ENCODE measurements at places on chromosomes 4 and X. TPM values are rescaled to one million over a fixed set of nuclear protein-coding genes. Genes with fewer than 3 reads are reported as not detected.

The SMIM43 gene
- 0.90 TPM for polyA plus RNA-seq

The TRPC5OS gene
- polyA plus RNA-seq = not detected

The ASMTL gene
- polyA plus RNA-seq = 22.3 TPM

The ADH6 gene
- not detected for polyA plus RNA-seq

The RIBC1 gene
- polyA plus RNA-seq = 0.43 TPM

The CT45A10 gene
- polyA plus RNA-seq = not detected

The TMEM271 gene
- polyA plus RNA-seq = not detected

The CD40LG gene
- polyA plus RNA-seq = 0.24 TPM

The SPIN4 gene
- 0.73 TPM for polyA plus RNA-seq

The TXK gene
- not detected for polyA plus RNA-seq

The USP17L17 gene
- not detected for polyA plus RNA-seq

The GPRASP1 gene
- polyA plus RNA-seq = 1.6 TPM

The LRAT gene
- polyA plus RNA-seq = 0.37 TPM

The USP9X gene
- 11.4 TPM for polyA plus RNA-seq

The PNCK gene
- polyA plus RNA-seq = 0.64 TPM

The BDH2 gene
- 19.8 TPM for polyA plus RNA-seq

The KLHL4 gene
- 1.9 TPM for polyA plus RNA-seq

The CDS1 gene
- 0.71 TPM for polyA plus RNA-seq

The TNMD gene
- 0.26 TPM for polyA plus RNA-seq

The ADGRL3 gene
- 0.10 TPM for polyA plus RNA-seq

The ANKRD17 gene
- 10.0 TPM for polyA plus RNA-seq

The CSAG1 gene
- not detected for polyA plus RNA-seq

The NLGN3 gene
- polyA plus RNA-seq = 0.49 TPM

The LONRF3 gene
- 2.3 TPM for polyA plus RNA-seq

The C1QTNF7 gene
- 4.5 TPM for polyA plus RNA-seq

The REPS2 gene
- polyA plus RNA-seq = 15.1 TPM

The PHOX2B gene
- polyA plus RNA-seq = not detected

The FREM3 gene
- polyA plus RNA-seq = not detected

The BMP3 gene
- 0.21 TPM for polyA plus RNA-seq

The PDE5A gene
- 7.4 TPM for polyA plus RNA-seq

The FLNA gene
- polyA plus RNA-seq = 118 TPM

The ATXN3L gene
- polyA plus RNA-seq = not detected

Measured in adipose tissue (tissue), 3 donors.